Omental fat pad (tissue), 4 donors: ENCODE measurements at places on chromosomes 5 and 9. TPM values are rescaled to one million over a fixed set of nuclear protein-coding genes. Genes with fewer than 3 reads are reported as not detected.

Gene RGP1
- 18.1 TPM for total RNA-seq

Gene CARD9
- total RNA-seq = 2.5 TPM

Gene RANBP17
- 10.7 TPM for total RNA-seq

Gene C9orf50
- total RNA-seq = not detected

Gene IFNA17
- total RNA-seq = not detected

Gene FBP1
- 10.9 TPM for total RNA-seq

Gene RABGAP1
- 50.6 TPM for total RNA-seq

Gene SLC36A3
- total RNA-seq = not detected

Gene GLRA1
- total RNA-seq = not detected

Gene SLC46A2
- not detected for total RNA-seq

Gene GZMA
- 4.8 TPM for total RNA-seq

Gene GFPT2
- total RNA-seq = 42.3 TPM

Gene CDH10
- total RNA-seq = not detected

Gene SPATA9
- total RNA-seq = 0.96 TPM

Gene PITX1
- not detected for total RNA-seq

Gene SHISAL2B
- total RNA-seq = 0.69 TPM

Gene PCDHGA2
- total RNA-seq = 5.5 TPM

Gene ARSI
- 5.6 TPM for total RNA-seq

Gene GPR151
- total RNA-seq = not detected

Gene ST8SIA4
- total RNA-seq = 7.7 TPM

Gene OSMR
- total RNA-seq = 106 TPM

Gene TEX48
- not detected for total RNA-seq

Gene PLAC8L1
- total RNA-seq = not detected

Gene LEAP2
- total RNA-seq = 0.84 TPM
